Neural progenitor cell (in vitro differentiated cells): ENCODE measurements at places on chromosomes 7 and 10.

DNA sequence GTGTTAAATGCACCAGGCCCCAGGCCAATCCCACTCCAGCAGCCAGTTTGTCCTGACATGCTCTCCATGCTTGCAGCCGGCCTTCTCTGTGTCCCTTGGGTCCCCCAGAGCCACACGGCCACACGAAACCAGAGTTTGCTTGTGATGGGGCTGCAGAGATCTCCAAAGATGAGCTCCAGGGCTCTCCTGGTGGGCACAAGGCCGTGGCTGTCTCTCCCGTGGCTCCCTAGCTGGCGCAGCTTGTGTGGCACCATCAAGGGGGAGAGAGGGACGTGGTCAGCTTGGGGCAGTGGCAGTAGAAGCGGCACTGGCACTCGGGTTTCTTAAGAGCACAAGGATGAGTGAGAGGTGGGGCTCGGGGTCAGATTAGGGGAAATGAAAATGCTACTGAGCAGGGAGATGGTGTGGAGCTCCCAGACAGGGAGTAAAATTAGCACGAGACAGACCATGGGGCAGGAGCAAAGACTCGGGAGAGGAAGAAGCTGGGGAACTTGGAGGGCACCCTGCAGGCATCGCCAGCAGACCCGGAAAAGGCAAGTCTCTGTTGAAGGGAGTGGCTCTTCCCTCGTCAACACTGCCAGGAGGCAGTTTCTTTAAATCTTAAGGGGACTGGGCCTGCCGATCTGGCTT lies 572.5 kb upstream of the FOXK1 start:
- no peak for DNase-seq

DNA sequence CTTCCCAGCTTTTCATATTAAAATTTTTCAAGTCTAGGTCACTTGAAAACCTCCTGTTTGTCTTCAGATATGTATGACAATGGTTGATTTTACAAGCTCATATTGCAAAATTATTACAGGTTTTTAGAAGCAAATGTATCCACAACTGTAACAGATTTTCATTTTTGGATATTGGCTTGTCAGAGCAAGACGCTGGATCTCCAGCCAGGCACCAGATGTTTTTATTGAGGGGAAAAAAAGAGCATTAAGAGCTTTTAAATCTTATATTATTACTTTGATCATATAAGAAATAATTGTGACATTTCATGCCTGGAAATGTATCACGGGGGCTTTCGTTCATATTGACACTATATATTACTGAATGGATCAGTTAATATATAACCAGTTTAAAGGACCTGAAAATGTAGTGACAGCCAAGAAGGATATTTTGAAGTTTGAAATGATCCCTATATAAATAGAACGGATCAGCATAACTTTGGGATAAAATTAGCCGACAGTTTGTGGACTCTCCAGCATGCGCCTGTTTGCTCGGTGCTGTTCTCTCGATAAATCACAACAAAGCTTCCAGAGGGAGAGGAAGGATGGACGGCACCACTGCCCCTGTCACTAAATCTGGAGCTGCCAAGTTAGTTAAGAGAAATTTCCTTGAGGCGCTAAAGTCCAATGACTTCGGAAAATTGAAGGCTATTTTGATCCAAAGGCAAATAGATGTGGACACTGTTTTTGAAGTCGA lies at the start of gene ASB4:
TSS of gene ASB4 (plus strand) at position 553 of the 733 bp plus-strand sequence. CDS start at position 582, 29 bp downstream.
- DNase-seq, result no peak

DNA sequence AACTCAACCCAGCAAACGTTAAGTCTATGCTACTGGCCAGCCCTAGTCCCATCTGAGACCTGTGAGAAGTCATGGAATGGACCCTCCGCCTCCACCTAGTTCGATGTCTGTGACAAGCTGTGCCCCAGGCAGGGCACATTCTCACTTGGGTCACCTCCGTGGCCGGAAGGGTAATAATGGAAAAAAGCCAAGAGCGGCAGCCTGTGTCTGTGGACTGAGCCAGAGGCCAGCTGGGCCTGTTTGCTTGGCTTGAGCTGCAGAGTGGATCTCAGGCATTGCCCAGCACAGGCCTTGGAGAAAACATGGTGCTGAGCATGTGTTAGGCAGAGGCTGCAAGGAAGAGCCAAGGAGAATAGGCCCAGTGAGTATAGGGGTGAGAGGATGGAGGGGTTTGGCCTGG lies 97.8 kb downstream of the GALNT17 start:
- no peak for DNase-seq

- DNase-seq, result no peak
These were observed 149.8 kb downstream of the KLF6 start for GRCh38 chr10:3635211-3635671.

- no peak for DNase-seq
These were observed 74.7 kb upstream of the PRR15 start for GRCh38 chr7:29488977-29489376.

GRCh38 chr7:157526913-157527634 lies 190.3 kb downstream of the DNAJB6 start:
- no peak for DNase-seq

DNA sequence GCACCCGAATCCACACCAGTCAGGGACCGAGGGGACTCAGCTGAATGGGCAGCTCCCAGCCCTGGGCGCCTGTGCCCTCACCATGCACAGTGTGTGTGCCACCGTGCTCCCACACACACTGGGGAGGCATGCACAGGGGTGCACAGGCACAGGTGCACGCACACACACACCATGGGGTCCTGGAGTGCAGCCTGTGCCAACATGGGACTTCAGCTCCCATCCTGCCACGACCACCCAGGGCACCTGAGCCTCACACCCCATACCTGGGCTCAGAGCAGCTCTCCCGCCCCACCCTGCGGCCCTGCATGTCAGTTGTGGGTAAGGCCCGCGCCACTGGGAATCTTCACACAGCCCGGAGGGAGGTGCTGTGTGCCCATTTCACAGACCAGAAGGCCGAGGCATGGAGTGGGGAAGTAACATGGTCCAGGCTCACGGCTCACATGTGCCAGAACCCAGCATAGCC lies 8.0 kb downstream of the ELFN1 start:
- DNase-seq, result no peak

DNA sequence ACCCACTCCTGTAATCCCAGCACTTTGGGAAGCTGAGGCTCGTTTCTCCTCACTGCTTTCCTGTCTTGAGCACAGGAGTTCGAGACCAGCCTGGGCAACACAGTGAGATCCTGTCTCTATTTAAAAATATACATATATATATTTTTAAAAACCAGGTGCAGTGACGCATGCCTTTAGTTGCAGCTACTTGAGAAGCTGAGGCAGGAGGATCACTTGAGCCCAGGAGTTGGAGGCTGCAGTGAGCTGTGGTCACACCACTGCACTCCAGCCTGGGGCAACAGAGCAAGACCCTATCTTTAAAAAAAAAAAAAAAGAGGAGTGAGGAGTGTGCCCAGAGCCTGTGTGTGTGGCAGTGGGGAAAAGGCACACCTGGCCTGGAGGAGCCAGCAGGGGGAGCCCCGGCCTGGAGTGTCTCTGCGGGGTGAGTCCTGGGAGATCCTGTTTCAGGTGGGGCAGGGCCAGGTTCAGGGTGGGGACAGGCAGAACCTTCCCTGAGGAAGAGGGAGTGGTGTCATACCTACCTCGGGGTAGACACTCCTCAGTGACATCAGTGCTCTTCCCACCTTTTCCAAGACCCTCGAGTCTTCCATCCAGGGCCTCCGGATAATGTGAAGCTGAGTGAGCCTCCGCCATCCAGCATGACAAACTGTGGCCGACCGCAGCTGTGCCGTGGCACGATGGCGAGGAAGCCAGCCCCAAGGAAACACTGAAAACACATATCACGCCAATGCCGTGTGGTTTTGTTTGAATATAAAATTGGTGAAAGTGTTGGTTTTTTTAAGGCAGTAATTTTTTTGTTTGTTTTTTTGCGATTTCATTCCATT lies 9.0 kb upstream of the ARPC1B start:
- peak; percentile 40 for DNase-seq

GRCh38 chr7:96310110-96310509 lies 11.8 kb downstream of the SLC25A13 start:
- DNase-seq, result no peak

- peak; percentile 2 for DNase-seq
These were observed 67.7 kb downstream of the TRIM24 start for GRCh38 chr7:138527746-138528223.

GRCh38 chr7:80771523-80771922 lies 133.1 kb downstream of the CD36 start:
- no peak for DNase-seq

- no peak for DNase-seq
These were observed 80.5 kb upstream of the CYP2C9 start for GRCh38 chr10:94858005-94858404.

GRCh38 chr10:127945948-127946711 lies 39.2 kb downstream of the PTPRE start:
- no peak for DNase-seq

- DNase-seq, result no peak
These were observed 449.4 kb downstream of the PTPRN2 start for GRCh38 chr7:158138329-158138597.

DNA sequence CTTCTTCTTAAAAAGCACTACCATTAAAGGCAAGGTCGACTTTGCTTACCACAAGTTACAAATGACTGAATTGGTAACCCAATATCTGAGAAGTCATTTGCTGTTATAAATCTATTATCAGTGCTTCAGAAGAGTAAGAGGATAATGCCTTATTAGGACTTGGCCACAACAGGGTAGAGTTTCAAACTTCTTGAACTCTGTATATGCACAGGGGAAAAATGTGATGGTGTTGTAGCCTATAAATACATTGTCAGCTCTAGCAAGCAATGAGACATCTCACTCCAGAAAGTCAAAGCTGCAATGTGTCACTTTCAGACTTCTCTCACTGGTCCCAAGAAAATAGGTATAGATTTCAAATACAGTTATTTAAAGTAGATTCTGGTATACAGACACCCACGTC lies 9.3 kb downstream of the TFEC start:
- no peak for DNase-seq

- DNase-seq, result no peak
These were observed 675.2 kb upstream of the GALNT17 start for GRCh38 chr7:70456719-70457118.
